ENCODE measurements at places on chromosomes 1 and 21.

DNA sequence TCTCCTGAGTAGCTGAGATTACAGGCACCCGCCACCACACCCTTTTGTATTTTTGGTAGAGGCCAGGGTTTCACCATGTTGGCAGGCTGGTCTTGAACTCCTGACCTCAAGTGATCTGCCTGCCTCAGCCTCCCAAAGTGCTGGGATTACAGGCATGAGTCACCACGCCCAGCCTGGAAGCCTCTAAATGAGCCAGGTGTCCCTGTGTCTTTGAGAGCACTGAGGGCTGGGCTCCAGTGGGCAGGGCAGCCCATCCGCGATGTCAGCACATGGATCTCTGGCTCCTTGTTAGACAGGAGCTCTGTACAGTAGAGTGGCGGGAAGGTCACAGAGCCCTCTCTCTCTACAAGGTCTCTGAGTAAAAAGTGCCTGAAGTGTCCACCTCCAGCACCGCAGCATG lies 124.3 kb downstream of the PGBD5 start:
- no peak for DNase-seq

GRCh38 chr21:32137266-32137665 lies 141.6 kb downstream of the MIS18A start:
- no peak for DNase-seq

GRCh38 chr1:14871218-14871970 lies 272.9 kb downstream of the KAZN start:
- no peak for DNase-seq

DNA sequence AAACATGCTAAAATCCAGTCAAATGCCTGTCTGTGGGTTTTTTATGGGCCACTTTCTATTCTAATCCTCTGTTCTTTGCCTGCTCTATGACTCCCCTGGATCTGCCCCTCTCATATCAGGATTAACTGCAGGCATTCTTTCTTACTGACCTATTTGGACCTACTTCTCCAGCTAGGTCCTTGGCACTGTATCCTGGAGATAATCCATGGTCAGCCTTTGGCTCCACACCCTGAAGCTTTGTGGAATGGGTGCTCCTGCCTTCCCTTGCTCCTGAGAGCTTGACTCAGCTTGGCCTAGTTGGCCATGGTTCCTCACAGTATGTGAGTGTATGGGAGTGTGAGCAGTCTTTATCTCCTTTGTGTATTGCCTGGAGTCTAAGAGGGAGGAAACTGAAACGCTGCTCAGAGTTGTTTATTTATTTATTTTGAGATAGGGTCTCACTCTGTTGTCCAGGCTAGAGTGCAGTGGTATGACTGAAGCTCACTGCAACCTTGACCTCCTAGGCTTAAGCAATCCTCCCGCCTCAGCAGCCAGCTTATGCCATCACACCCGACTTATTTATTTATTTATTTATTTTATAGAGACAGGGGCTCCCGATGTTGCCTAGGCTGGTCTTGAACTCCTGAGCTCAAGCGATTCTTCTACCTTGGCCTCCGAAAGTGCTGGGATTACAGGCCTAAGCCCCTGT lies 28.7 kb upstream of the CDC14A start:
- no peak for DNase-seq

DNA sequence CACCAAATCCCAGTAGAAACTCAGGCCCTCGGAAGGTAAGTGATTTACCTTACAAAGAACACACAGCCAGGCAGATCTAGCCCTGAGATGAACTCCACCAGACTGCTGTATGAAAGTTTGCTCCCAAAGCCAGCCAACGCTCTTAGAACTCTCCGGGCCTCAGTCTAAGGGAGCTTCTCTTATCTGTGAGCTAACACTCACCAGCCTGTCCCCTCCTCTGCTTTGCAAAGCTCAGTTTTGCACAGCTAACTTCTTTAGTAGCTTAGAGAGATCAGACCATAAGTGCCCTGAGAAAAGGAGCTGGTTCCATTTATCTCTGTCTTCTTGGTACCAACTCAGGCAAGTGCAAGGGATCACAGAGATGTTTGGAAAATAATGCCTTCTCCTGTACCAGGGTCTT lies 195.8 kb upstream of the JUN start:
- DNase-seq: no peak

GRCh38 chr1:227300682-227301081 lies 17.6 kb downstream of the CDC42BPA start:
- no peak for DNase-seq

GRCh38 chr1:233081735-233082134 lies 131.3 kb downstream of the NTPCR start:
- no peak for DNase-seq

DNA sequence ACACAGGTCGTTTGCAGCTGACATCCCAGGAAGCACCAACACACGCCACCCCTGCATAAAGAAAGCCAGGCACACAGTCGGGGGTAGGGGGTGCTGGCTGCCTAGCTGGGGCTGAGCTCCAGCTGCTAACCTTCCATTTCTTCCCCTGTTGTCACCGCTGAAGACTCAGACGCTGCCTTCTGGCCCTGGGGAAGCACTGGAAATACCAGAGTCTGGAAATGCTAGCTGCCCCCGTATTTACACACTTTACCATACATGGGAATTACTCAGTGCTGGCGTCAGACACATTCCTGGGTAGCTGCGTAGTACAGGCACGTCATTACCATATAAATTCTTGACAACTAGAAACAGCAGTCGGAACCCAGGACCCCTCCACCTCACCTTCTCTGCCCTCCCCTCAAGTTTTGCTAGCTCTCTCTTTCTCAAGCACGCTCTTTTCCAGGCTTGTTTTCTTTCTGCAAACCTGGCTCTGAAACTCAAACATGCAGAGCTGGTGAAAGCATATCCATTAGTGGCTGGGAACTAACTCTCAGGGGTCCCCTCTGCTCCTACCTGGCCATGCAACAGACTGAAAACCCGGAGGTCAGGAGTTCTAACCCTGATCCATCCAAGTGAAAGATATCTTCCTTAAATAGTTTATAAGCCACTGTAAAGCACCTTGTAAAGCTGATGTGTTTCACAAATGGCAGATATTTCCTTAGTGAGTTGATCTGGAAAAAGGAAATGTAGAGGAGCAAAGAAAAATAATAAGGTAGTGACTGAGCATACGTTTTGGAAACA lies 3.3 kb downstream of the CSRP1 start:
- no peak for DNase-seq

Data from NCI-H82 (cell line).